ENCODE measurements at places on chromosomes 16 and 17.

- no peak for DNase-seq
These were observed 32.8 kb upstream of the ABCC3 start for GRCh38 chr17:50601823-50602375.

DNA sequence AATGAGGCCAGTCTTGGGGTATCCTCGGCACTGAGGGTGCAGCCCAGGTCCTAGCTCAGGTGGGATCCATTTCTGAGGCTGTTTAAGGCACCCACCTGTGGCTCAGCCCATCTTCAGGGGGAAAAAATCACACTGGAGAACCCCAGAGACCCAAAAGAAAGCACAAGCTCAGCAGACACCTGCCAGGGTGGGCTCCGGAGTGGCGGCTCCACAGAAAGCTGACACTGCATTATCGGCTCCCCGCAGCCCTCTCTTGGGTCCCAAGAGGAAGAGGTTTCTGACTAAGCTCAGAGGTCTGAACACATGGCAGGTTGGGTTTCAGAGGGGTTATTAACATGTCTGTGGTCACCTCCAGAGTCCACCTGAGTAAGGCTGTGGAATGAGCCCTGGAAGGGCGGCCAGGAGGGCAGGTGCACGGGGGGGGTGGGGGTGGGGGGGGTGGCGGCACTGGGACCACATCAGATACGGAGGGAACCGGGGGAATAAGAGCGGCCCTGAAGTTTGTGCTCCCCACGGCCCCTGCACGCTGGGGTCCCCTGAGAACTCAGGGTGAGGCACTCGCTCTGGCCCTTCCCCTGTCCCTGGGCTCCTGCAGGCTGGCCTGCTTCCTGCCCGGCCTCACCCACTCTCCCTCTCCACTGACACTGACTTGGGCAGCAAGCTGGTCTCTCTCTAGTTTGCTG, 79.5 kb downstream of the TIMM22 start:
- no peak for DNase-seq

GRCh38 chr17:32259586-32259985, 6.0 kb upstream of the RHBDL3 start:
- DNase-seq = peak; percentile 60

- DNase-seq = peak; percentile 28
These were observed 154.4 kb downstream of the FOXL1 start for GRCh38 chr16:86732621-86733295.

GRCh38 chr16:57898961-57899360, 72.0 kb downstream of the CNGB1 start:
- DNase-seq = no peak

DNA sequence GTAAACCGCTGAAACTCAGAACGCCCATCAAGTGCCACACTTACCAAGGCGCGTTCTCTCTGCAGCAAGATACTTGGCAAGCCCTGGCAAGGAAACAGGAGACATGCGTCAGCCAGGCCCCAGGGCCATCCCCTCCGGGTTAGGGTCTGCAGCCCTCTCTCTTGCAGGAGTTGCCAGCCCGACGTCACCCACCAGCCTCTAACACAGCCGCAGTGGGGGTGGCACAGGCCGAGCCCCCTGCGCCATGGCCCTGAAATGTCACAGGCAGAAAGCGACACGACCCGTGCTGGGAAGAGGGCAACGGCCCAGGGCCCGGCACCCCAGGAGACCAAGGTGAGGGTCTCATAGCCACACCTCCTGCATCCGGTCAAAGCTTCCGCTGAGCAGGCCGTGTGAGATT, 21.9 kb downstream of the ELAC2 start:
- no peak for DNase-seq

DNA sequence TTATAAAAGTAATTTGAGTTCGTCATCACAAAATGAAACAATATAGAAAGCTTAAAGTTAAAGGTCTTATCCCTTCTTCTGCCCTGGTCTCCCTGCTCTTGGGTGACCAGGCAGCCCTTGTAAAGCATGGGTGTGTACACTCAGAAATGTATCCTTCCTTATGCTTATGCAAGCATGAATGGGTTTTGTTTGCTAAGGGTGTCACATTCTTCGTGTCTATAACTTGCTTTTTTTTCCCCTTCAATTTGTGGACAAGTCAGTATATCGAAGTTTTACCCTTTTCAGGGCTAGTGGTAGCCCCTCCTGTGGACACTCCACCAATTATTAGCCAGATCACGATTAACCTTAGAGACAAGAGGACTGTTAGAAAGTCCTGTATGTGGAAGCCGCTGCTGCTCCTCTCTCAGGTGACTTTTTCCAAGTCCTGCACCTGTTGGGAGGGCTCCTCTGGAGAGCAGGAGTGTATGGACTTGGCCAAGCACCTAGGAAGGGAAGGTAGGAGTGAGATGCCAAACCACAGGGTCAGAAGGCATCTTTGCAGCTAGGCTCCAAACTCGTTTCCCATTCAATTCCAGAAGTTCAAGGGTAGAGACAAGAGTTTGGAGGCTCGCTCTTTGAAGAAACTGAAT, 50.9 kb downstream of the LDHD start:
- DNase-seq = no peak

DNA sequence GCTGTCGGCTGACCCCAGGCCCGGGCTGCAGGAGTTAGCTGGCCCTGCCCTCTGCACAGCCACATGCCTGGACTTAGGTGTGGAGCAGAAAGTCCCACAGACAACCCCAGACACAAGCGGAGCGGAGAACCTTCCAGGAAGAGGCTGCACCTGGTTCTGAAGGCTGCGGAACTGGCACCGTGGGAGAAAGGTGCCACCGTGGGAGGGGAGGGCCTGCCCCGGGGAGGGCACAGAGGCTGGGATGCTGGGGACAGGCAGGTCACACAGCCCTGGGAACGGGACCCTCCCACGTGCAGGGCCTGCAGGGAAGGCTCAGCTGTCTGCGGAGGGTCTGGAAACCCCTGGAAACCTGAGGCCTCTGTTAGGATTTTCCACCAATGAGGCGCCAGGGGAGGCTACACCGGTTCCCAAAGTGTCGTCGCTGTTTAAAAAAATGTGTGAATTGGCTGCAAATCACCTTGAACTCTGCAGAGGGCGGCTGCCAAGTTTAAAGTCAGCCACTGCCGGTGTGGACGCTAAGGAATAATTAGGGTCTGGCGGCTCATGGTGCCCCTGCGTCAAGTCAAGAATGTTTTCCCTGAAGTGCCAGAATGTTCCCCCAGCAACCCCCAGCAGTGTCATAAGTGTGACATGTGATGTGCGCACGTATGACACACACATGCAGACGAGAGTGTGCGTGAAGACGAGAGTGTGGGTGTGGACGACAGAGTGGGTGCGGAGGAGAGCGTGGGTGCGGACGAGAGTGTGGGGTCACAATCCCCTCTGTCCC, 50.9 kb upstream of the PABPN1L start:
- no peak for DNase-seq

DNA sequence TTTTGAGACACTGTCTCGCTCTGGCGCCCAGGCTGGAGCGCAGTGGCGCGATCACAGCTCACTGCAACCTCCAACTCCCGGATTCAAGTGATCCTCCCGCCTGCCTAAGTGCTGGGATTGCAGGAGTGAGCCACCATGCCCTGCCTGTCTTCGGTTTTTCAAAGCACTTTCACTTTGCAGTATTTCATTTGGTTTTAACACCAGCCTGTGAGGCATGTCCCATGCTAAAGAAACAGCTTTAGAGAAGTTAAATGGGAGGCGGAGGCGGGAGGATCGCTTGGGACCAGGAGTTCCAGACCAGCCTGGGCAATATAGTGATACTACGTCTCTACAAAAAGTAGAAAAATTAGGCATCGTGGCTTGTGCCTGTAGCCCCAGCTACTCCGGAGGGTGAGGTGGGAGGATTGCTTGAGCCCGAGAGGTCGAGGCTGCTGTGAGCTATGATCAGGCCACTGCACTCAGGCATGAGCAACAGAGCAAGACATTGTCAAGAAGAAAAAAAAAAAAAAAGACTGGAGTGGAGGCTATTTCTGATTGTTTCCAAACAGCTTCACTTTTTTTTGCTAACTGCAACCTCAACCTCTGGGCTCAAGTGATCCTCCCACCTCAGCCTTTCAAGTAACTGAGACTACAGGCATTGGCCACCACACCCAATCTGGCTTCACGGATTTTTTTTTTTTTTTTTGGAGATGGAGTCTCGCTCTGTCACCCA, 1.3 kb downstream of the METTL23 start:
- peak; percentile 33 for DNase-seq

DNA sequence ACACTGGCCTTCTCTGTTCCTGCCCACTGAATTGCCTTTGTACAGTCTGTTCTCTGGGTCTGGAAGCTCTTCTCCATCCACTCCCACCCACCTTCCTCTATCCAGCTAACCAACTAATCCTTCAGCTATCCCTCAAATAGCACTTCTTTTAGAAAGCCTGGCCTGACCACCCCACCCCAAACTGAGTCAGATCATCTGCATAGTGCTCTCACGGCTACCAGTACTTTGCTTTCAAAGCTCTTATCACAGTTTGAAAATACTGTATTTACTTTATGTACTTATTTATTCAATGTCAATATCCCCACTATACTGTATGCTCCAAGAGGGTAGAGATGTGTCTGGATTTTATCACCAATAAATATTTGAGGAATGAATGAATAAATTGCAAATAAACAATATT, 4.5 kb upstream of the CLDN7 start:
- peak; percentile 76 for DNase-seq

GRCh38 chr16:30030011-30030685, 923 bp downstream of the TLCD3B start:
- DNase-seq = no peak

DNA sequence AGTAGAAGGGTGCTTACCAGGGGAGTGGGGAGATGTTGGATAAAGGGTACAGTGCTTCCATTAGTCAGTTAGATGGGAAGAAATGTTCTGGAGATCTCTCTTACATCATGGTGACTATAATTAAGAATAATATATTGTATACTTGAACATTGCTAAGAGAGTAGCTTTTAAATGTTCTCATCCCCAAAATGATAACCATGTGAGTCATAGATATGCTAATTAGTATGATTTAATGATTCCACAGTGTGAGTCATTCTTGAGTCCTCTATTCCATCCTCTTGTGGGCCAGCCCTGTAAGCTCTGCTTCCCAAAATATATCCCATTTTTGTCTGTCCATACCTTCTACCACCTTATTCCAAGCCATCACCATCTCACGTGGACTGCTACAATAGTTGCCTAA, 80.6 kb upstream of the CDH11 start:
- peak; percentile 25 for DNase-seq

- DNase-seq = peak; percentile 49
These were observed 1.5 kb downstream of the GRIN2A start for GRCh38 chr16:10180771-10181163.

DNA sequence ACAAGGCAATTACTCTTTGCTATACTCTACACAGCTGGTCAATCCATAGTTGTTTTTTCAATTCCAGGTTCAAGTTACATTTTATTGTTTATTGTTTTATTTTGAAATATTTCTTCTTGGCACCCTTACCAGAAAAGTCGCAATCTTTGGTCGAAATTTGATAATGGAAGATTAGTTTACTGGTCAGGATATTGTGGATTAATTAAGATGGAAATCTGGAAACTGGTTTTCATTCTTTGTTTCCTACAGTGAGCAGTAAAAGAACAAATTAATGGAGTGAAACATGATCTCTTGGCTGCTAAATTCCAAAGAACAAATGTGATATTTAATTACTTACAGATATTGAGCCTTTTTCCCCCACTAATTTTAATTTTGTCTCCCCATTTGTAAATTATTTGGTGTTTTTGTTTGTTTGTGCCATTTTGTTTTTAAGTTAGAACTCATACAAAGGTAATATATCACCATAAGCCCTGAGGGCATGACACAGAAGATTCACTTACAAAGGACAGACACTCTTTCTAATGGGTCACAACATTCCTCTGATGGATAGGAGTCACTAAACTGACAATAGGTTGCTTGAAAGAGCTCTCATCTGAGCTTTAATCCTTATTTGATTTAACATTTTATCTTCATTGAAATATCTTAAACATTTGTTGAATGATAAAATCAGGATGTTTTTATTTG, 700.2 kb downstream of the KCNJ2 start:
- DNase-seq = no peak

DNA sequence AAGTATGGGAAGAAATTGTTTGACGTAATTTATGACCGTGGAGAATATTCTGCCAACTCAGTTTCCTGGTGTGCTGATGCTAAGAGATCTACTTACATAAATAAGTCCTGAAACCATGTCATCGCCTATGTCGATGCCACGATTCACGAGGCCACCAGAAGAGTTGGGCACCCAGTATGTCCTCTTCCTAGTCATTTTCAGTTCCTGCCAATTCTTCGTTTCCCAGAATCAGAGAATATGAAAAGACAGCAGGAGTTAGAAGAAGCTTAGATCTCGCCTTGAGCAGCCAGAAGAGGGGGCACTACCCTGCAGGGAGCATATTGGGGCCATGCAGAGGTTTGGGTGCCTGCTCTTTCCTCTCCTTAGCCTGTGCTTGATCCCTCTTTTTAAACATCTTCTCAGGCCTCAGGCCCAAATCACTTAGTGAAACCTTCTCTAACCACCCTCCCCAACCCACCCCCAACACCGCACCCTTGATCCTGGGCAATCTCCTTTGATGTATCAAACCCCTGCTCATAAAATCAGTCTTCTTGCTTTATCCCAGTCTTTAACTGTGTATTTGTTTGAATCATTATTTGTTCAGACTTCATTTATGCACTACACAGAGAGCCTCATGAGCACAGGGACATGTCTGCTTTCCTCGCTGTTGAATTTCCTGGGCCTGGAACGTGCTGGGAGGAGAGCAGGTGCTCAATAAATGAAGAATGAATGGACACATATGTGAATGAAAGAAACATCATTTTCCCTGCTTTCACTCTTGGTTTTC, 12.2 kb upstream of the LONP2 start:
- peak; percentile 55 for DNase-seq

GRCh38 chr17:82531431-82531881, 11.9 kb downstream of the FOXK2 start:
- peak; percentile 94 for DNase-seq

- DNase-seq = no peak
These were observed 1.0 kb downstream of the GABARAP start for GRCh38 chr17:7241090-7241733.

DNA sequence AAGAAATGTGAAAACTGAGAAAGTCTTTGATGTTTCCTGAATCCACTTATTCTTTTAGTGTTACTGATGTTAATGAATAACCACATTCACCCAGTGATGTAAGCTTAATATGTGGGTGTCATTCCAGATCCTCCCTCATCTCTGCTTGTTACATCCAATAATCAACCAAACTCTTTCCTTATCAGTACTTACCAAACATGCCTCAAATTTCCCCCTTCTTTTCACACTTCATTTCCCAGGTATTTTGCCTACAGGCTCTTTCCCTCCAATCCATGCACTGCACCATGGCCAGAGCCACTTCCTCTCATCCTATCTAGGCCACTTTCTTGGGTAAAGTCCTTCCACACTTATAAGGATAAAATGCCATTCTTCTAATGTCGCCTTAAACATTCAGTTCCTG, 451.5 kb downstream of the NPIPA7 start:
- no peak for DNase-seq

DNA sequence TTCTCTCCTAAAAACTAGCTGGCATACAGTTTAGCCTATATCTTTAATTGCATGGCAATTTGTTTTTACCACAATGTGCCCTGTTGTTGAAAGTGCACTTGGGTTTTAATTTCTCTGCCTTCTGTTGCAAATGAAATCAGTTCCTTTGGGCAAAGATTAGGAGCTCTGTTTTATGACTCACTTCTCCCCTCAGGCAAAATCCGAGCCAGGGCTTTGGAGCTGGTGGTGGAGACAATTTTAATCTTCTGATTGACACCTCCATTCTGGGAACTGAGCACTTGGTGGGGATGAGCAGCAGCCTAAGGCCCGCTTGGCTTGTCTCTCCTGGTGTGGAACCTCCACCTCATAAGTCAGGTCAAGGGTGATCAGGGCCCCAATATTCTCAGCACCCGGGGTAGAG, 13.3 kb upstream of the MYH8 start:
- DNase-seq = peak; percentile 24

- peak; percentile 88 for DNase-seq
These were observed 28.7 kb upstream of the MILR1 start for GRCh38 chr17:64420143-64420670.

Measured in ELR (cell line).